ENCODE measurements at places on chromosomes 16 and 17.

DNA sequence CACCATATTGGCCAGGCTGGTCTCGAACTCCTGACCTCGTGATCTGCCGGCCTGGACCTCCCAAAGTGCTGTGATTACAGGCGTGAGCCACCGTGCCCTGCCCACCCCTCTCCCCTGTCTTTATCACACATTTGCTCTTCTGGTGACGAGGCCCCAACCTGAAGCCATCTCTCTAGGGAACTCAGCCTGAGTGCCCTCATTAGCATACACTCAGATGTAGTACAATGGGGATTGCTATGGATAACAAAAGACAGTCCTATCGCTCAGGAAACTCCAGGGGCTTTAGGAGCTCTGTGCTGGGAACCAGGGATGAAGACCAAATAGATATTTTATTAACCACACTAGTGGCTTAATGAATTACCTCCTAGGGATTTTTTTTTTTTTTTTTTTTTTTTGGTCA is 100.7 kb downstream of the MARF1 start:
- DNase-seq = no peak

DNA sequence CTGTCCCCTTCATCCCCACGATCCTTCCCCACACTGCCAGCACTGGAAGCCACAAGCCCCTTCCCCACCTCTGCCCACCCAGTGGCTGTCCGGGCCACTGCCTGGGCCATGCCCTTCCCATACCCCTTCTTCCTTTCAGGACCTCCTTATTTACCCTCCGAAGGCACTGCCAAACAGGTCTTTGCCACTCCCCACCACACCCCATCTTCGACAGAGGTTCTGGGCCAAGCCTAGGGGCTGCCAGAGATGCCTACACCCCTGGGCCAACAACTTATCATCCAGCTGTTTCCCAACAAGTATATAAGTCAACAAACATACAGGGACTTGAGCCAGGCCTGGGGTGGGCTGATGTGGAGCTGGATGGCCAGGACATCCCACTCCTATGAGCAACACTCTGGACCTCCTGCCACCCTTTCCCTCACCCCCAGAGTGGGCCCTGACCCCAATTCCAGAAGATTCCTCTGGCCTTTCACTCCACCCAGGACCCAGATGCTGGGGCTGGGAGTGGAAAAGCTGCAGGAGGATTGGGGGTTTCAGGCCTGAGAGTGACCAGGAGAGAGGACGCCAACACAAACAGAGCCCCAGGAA is 1.5 kb upstream of the PPP1R1B start:
- no peak for DNase-seq

DNA sequence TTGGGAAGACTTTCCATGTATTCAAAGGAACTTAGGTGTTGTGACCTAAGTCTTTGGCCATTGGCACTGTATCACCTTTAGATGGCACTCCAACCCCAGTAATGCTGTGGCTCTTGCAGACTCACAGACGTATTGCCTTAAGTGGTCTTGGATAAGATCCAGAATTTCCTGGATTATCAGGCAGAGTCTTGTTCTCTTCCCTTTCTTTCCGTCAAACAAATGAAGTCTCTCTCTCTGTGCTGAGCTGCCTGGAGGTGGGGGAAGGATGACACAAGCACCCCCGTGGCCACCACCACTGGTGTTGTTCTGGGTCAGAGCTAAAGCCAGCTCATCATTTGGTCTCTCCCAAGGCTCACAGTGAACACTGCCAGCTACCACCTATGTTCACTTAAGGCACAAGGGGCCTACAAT is 789.9 kb upstream of the KIF2B start:
- no peak for DNase-seq

DNA sequence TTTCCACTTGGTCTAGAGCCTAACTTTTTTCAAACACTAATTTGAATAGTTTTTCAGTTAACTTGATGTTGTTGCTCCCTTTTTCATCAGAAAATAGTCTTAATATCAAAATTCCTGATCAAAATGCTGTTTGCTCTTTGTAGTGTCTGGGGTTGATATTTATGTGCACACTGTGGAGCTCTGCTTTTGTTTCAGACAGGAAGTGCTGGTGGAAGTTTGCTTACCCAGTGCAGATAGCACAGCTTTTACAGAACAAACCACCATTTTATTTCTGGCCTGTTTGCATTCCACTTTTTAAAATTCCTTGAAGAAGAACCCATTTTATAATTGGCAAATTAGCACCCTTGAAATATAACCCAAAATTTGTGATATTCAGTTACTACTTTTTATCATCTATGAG is 125.4 kb downstream of the MRTFB start:
- DNase-seq = no peak

- no peak for DNase-seq
These were observed 13.6 kb downstream of the USP36 start for GRCh38 chr17:78826836-78827509.

GRCh38 chr16:51557670-51558069 is 406.6 kb upstream of the SALL1 start:
- DNase-seq = no peak

- DNase-seq = no peak
These were observed 61.4 kb upstream of the TMC5 start for GRCh38 chr16:19356024-19356952.

DNA sequence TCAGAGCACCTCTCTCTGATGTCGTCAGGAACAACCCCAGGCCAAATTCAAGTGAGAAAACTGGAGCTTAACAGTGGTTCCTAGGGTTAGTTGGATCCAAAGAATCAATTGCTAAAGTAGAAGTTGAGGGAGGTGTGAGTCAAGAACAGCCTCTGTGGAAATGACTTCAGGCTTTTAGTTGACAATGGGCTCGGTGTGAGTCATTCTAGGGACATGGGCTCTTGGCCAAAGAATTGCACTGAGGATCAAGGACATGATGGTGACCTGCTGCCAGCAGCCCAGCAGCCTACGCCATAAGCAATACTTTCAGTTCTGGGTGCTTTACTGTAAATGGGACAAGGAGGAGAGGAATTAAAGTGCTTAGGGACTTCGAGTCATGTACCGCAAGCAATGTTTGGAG is 32.1 kb upstream of the SMURF2 start:
- no peak for DNase-seq

- no peak for DNase-seq
These were observed at the start of gene GPRC5C for GRCh38 chr17:74431568-74432423. GPRC5C (plus strand) TSS chr17:74432088; CDS start chr17:74439777, 7,689 bp downstream.

DNA sequence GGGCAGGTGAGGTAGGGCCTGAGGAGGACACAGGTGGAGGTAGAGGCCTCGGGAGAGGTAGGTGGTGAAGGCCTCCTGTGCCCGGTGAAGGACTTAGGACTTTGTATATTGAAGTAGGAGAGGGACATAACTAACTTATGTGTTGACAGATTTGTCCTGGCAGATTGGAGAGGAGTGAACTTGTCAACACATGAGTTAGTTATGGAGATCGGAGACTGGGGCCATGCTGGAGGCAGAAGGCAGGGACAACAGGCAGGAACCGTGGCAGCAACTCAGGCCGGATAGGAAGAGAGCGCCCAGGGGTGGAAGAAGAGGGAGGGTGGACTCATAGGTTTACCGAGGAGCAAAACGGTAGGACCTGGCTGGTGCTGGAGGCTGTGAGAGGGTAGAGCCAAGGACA is 18.4 kb downstream of the GLP2R start:
- no peak for DNase-seq

DNA sequence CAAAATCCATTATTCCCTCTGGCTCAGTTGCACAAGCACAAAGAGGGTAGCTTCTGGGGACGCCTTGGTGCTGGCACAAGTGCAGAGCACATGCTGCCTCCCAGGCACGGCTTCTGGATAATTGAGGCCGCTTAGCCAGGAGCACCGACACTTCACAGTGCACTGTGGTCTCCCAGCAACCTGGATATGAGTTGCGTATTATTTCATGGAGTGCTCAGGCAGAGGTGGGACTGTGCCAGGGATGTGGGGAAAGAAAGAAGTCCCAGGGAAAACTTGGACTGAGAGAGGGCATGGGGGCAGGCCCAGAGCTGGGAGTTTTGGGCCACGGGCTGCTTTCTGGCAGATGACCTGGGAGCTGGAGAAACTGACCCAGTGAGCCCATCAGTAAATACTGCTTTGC is 37.5 kb downstream of the MPRIP start:
- DNase-seq = no peak

DNA sequence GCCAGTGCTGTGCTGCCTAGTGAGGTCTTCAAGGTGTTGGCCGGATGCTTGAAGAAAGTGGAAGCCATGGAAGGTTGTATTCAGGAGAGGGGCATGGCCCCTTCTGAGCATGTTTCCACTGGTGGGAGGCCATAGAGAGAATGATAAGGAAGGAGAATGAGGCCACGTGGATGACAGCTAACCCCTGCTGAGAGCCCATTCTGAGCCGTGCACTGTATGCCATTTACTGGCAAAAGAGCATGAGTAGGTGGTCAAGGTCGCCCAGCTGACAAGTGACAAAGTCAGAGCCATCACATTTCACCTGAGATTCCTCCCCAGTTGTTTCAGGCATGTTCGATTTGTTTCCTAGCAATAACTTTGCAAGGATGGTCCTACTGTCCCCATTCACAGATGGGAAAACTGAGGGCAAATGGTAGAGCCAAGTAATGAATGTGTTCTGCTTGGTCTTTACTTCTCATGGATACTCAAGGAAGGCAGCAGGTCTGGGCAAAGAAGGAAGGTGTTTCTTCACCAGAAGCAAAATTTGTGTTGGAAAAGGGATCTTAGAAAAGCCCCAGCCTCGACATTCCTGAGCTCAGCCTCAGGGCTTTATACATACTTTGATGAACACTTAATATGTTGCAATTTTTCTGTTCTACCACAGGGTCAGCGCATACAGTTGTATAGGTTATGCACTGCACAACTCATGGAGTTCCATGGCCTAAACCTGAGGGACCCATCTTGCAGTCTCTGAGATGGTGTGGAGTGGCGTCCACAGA is 10.5 kb upstream of the NKD1 start:
- no peak for DNase-seq

DNA sequence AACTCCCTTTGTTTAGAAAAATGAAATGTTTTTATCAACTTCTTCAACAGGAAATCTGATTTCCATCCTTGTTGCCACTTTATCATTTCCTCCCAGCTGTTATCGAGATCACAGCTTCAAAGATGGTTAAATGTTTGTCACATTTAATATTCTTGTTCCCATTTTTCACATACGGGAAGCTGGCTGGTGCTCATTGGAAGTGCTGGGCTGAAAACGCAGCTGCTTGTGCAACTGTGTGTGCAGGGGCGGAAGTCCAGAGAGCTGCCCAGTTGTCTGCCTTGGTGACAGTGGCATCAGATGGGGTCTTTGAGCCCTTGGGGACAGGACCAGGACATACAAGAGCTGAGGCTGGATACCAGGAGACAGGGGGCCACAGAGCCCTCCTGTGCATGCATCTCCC is 549.2 kb upstream of the CDH11 start:
- no peak for DNase-seq

DNA sequence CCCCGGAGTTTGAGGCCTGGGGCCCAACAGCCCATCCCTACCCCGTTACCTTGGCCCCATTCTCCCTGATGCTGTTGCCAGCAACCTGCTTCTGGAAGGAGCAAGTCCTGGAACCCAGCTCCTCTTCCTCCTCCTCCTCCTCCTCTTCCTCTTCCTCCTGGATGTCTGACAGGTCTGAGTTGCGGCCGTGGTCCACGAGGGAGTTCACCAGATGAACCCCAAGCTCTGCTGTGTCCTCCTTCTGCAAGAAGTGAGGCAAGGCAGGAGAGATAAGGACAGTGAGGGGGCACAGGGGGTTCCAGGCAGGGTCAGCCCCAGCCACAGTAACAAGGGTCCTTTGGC is 18.7 kb downstream of the TSPOAP1 start:
- DNase-seq = no peak

- DNase-seq = no peak
These were observed 67.0 kb downstream of the RAP1GAP2 start for GRCh38 chr17:2863204-2863603.

GRCh38 chr16:86578061-86578599 is at the start of gene FOXL1:
FOXL1 (plus strand) TSS chr16:86578549; CDS start chr16:86578724, 175 bp downstream.
- no peak for DNase-seq

- DNase-seq = no peak
These were observed 105.7 kb downstream of the CDH13 start for GRCh38 chr16:82732461-82732860.

DNA sequence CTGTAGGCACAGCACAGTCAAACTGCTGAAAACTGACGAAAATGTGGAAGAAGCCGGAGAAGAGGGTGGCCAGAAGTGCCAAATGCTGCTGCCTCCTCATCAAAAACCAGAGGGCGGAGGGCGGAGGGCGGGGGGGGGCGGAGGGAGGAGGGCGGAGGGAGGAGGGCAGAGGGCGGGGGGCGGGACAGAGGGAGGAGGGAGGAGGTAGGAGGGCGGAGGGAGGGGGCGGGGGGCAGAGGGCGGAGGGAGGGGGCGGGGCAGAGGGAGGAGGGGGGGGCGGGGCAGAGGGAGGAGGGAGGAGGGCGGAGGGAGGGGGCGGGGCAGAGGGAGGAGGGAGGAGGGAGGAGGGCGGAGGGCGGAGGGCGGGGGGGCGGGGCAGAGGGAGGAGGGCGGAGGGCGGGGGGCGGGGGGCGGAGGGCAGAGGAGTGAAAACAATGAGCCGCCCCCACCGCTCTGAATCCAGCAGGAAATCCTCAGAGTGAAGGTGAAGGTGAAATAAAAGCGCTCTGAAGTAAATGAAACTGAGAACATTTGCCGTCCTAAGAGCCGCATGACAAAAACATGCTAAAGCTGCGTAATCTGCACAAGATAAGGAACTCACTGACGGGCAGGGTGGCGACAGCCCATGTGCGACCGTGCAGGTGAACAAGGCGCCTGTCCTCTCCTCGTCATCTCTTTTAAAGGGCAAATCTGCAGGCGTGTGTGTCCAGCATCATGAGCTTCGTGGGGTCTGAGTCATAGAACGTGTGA is 22.6 kb upstream of the CBFA2T3 start:
- DNase-seq = no peak

DNA sequence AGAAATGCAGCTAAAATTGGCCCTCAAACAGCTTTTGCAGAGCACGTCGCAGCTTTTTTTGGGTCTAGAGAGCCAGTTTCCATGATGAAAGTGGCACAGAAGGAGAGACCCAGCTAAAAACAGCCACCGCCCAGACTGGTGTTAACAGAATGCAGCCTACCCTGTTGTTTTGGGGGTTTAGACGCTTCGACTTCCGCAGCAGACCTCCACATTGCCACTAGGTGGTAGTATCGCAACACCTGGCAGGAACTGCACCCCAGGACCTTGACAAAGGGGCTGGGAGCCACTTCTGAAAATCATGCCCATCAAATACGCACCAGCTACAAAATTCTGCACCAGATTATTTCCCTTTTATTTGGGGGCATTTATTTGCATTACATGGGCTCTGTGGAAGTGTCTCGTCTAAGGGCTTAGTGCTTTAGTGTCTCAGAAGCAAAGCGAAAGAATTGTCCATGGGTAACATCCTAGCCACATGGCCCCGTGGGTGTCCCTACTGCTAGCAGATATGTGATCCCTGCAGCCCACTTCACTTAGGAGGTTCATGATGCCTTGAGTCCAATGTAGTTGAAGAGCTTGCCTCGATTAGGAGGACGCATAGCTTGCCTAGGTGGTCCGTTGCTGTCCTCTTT is 167.1 kb downstream of the HAPSTR1 start:
- no peak for DNase-seq

GRCh38 chr17:32323811-32324491 is 18.0 kb downstream of the C17orf75 start:
- no peak for DNase-seq

Data from NCI-H1417 treated with DMSO at 0.1 percent for 48 hours (cell line).